ENCODE measurements at places on chromosomes 12 and 14. TPM values are rescaled to one million over a fixed set of nuclear protein-coding genes. Genes with fewer than 3 reads are reported as not detected.

RHOJ gene
- total RNA-seq = 0.49 TPM

SDR9C7 gene
- total RNA-seq = not detected

ATL1 gene
- 0.60 TPM for total RNA-seq

TAS2R31 gene
- total RNA-seq = 6.5 TPM

LMNTD1 gene
- not detected for total RNA-seq

NAV3 gene
- 0.51 TPM for total RNA-seq

C3AR1 gene
- not detected for total RNA-seq

TAS2R43 gene
- not detected for total RNA-seq

SLCO1B1 gene
- not detected for total RNA-seq

RAN gene
- total RNA-seq = 1,630 TPM

USP44 gene
- 0.11 TPM for total RNA-seq

KLRC1 gene
- not detected for total RNA-seq

SLC39A5 gene
- total RNA-seq = 101 TPM

WSCD2 gene
- not detected for total RNA-seq

WNT1 gene
- total RNA-seq = not detected

Data from HepG2 (cell line).